Calu3 (cell line): ENCODE measurements at places on chromosomes 2 and 18. TPM values are rescaled to one million over a fixed set of nuclear protein-coding genes. Genes with fewer than 3 reads are reported as not detected.

The SLC19A3 gene
- total RNA-seq = 63.8 and 82.4 TPM in 2 replicates

GRCh38 chr2:165864296-165864695, 70.2 kb upstream of the GALNT3 start:
- no peaks in the 10 kb centered on the region for H3K36me3 ChIP-seq
- no peaks in the 10 kb centered on the region for H3K4me1 ChIP-seq

DNA sequence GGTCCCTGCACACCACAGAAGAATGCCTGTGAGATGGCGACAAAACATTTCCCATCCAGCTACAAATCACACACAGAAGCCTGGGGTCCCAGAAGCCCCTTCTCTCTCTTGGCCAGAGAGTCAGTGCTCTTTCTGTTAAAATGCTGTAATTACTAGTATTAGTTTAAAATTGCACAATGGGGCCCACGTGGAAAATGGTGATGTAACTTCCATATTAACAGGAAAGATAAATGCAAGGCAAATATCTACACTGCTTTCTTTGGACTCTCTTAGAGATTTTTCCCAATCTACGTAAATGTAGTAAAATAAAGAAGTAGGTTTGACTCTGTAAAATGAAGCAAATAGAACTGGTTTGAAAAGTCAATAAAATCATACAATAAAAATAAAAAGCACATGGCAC, 113.9 kb upstream of the TFCP2L1 start:
- H3K27me3 ChIP-seq = no peaks in the 10 kb centered on the region
- H3K36me3 ChIP-seq = peaks cover 5% of the 10 kb centered on the region
- no peak for DNase-seq
- no peaks in the 10 kb centered on the region for H3K4me1 ChIP-seq

GRCh38 chr2:59791004-59791618, 762.3 kb downstream of the BCL11A start:
- no peak overlapping the region for H3K4me3 ChIP-seq
- H3K27me3 ChIP-seq = no peaks in the 10 kb centered on the region
- no peak for DNase-seq
- H3K27ac ChIP-seq = no peak overlapping the region

- peaks cover 28% of the 10 kb centered on the region for H3K27me3 ChIP-seq
- no peak for DNase-seq
- no peaks in the 10 kb centered on the region for H3K36me3 ChIP-seq
- no peak overlapping the region for H3K27ac ChIP-seq
- H3K4me3 ChIP-seq = no peak overlapping the region
These were observed 30.1 kb downstream of the MROH2A start for GRCh38 chr2:233807966-233808935.
